Activated naive CD4-positive, alpha-beta T cell treated with anti-CD3 and anti-CD28 coated beads, Interleukin-2, amount 50 U/mL, for 16 hours (primary cell): ENCODE measurements at places on chromosomes 3 and 15.
A peak's percentile ranks its signal among the peaks of the same experiment; 100 is the strongest.

GRCh38 chr15:74171965-74172541 lies 1.5 kb upstream of the ISLR start:
- DNase-seq, result no peak

- DNase-seq, result no peak
Observed at GRCh38 chr3:150079029-150079739, 108.5 kb upstream of the PFN2 start.

DNA sequence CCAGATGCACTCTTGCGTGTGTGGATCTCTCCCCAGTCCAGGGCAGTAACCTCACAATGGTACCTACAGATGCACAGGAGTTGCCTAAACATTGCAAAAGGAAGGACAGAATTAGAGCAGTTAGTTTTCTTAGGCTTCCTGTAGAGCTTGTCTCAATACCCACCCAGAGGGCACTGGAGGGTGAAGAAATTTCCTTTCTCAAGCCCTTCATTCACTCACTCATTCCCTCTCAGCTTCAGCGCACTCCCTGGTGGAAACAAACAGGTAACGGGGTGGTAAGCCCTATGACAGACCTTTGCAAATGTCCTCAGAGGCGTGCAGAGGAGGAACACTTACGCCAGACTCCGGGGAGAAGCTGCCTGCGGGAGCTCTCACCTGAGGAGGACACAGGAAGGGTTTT lies 267.4 kb upstream of the HES1 start:
- no peak for DNase-seq

DNA sequence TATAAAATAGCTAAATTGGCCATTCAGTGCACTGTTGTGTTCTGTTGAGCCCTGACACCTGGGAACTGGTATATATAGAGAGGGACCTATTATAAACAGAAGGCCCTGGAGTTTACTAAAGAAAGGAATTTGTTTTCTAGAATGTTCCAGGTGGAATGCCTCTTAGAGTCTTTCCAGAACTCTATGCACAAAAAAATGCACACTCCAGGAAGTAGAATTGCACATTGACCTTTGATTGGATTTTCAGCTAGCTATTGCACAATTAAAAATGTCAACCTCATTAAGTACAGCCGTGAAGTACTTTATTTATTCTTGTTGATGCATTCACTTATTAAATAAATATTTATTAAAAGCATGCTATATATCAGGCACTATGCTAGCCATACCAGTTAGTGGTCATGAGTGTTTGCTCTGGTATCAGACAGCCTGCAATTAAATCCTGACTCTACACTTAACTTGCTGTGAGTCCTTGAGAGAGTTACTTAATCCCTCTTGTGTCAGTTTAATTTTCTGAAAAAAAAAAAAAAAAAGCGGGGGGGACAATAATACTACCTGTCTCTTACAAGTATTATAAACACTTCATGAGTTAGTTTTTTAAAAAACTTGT lies 40.8 kb downstream of the NDUFB4 start:
- no peak for DNase-seq

DNA sequence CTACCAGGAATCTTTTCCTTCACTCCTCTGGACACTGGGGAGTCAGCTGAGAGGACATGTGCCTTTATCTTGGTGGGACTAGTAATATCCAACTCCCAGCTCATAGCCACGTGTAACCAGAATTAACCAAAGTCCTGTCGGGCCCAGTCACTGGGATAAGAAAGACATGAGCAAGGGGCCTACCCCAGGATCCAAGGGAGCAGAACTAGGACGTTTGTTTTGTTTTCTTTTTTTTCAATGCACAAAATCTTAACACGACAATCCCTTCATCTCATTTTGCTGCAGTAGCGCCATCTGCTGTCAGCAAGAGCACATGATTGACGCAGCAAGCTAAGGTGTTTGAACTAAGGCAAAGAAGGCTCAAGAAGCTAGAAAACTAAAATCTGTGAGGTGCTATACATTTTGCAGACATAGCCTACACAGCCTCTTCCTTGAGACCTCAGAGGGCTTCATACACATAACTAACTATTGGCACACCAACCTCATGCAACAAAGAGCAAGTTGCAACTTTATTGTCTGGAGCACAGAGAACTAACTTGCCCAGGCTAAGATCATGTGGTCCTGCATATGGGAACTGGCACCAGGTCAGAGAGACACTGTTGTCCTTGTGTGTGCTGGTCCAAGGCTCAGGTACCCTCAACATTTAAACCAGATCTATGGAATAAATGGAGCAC lies 43.6 kb downstream of the RLBP1 start:
- peak; percentile 67 for DNase-seq

DNA sequence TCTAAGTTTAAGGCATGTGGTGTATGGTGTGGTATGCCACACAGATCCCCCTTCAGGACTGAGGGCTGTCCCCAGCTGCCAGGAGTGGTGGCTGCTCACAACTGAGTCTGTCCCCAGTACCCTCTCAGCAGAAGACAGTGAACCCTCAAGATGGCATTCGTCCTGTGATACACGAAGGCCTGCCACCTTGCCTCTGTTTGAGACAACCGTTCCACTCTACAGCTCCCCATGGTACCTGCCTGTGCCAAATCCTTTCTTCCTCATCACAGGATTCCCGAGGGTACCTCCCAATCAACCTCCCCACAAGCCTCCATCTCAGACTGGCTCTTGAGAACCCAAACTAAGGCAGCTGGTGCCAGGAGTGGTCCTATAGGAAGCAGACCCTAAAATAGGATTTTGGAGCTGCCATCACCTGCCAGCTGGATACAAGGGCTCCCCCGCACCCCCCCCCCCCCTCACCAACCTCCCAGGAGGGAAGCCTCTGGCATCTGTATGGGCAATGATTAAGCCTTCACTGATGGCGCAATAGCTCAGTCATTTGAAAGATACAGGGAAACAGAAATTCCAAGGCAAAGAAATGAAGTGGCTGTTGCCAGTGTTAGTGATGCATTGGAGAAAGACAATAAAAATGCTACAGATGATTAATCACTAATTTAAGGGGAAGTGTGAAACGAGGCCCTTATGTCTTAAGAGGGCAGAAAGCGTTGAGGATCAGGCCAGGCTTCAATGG lies 230.0 kb upstream of the LYSMD4 start:
- DNase-seq, result no peak

- DNase-seq, result no peak
Observed at GRCh38 chr3:39869890-39870289, 60.5 kb downstream of the MYRIP start.

DNA sequence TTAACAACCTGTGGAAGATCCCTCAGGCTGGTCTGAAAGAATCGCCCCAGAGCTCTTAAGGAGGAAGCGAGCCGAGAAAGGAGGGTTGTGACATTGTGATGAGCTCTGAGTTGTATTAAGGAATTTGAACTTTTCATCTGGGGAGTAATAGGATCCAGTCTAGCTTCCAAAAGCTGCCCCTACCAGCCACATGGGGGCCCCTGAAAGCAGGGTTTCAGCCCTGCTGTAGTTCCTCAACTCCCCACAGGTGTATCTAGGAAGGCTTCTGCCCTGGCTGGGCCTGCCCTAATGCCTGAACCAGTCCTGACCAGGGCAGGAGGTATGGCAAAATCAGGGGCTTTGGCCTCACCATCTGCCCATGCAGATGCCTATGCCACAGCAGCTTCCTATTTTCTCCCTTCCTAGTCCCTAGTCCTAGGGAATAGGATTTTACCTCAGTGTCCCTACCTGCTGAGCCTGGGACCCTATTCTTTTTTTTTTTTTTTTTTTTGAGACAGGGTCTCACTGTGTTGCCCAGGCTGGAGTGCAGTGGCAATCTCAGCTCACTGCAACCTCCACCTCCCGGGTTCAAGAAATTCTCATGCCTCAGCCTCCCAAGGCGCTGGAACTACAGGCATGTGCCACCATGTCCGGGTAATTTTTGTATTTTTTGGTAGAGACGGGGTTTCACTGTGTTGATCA lies 5.0 kb upstream of the AP3S2 start:
- DNase-seq, result peak; percentile 53

- no peak for DNase-seq
Observed at GRCh38 chr3:30292192-30292893, 314.1 kb upstream of the TGFBR2 start.

DNA sequence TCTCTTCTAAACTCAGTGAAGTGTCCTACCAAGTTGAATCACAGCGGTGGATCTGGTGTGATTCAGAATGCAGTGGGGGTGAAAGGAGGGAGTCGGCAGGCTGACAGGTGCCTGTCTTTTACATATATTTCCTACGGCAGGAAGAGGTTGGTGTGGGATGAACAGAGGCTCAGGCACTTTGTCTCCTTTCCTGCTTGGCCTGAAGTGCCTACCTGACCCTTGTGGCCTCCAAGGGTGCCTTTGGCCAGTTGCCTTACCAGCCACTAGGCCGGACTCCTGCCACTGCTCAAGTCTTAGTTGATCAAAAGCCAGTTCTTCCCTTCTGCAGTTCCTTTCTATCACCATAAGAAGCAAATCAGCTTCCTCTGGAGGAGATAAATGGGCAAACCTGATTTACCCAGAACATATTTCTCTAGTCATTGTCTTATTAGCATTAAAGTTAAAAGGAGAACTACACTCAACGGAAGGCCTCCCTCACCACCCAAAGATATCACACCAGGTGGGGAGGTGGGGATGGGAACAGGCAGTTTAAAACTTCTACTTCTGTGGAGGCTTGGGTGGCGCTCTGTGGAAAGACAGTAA lies 52.1 kb downstream of the CRTC3 start:
- peak; percentile 42 for DNase-seq

GRCh38 chr3:126434931-126435411 lies 40.3 kb downstream of the CFAP100 start:
- no peak for DNase-seq

DNA sequence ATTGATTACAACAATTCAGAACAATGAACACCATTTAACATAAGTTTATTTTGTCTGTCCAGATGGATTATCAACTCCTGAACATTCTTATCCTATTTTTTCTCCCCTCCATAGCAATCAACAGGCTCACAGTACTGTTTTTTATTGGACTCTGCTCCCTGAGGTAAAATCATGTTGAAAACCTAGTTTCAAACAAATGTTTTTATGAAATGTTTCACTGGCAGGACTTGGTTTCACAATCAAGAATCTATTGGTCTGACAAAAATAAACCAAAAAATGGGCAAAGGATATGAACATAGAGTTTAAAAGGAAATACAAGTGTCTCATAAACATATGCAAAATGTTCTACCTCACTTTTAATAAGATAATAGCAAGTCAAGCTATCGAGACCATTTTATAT lies 2.6 kb upstream of the MYRIP start:
- no peak for DNase-seq

DNA sequence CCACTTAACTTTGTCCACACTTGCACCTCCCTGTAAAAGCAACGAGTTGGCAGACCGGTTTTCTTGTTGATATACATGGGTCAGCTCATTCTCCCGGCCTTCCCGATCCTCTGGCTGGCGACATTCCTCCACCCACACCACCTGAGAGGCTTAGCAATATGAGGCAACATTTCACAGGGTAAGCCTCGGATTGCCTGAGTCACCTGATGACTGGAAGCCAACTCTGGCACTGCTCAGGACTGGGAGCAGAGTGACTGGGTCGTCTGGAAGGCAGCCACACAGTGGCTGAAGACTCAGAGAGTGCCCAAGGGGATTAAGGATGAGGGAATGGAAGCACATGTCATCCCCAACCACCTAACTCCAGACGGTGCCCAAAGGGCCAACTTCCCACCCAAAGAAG lies 9.8 kb downstream of the HOMER2 start:
- no peak for DNase-seq

GRCh38 chr3:40464339-40465110 lies 7.4 kb downstream of the RPL14 start:
- no peak for DNase-seq

GRCh38 chr15:25683911-25684310 lies 179.2 kb downstream of the ATP10A start:
- DNase-seq, result no peak

DNA sequence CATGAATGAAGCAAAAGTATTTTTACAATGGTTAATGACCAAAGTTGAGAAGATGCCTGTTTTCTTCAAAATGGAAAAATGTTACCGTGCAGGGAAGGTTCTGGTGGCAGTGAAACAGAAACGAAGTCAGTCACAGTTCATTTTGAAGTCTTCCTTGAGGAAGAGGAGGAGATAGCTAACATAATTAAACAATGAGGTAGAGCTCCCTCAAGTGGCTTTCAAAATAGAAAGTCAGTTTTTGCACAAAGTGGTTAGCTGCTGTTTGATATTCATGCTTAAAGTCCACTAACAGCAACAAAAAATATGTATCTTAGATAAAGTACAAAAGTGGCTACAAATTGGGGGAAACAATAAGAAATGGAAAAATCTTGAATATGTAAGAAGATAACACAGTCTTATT lies 87.3 kb downstream of the TFG start:
- DNase-seq, result no peak

DNA sequence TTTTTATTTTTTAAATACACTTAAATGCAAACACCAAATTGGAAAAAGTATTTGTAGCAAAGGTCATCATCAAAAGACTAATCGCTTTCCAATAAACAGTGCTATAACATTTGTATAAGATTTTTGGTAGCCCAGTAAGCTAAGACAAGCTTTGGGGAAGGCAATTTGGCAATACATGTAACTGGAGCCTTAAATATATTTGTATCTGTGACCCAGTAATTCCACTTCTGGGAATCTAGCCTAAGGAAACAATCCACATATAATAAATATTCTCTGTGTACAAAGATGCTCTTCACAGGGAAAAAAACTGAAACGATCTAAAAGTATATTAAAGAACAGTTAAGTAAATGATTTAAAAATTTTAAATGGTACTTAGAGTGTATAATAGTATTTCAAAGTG lies 65.5 kb upstream of the TJP1 start:
- no peak for DNase-seq

GRCh38 chr3:155391551-155391958 lies 98.1 kb upstream of the STRIT1 start:
- no peak for DNase-seq

GRCh38 chr3:58585005-58585786 lies 8.0 kb upstream of the FAM107A start:
- peak; percentile 62 for DNase-seq

DNA sequence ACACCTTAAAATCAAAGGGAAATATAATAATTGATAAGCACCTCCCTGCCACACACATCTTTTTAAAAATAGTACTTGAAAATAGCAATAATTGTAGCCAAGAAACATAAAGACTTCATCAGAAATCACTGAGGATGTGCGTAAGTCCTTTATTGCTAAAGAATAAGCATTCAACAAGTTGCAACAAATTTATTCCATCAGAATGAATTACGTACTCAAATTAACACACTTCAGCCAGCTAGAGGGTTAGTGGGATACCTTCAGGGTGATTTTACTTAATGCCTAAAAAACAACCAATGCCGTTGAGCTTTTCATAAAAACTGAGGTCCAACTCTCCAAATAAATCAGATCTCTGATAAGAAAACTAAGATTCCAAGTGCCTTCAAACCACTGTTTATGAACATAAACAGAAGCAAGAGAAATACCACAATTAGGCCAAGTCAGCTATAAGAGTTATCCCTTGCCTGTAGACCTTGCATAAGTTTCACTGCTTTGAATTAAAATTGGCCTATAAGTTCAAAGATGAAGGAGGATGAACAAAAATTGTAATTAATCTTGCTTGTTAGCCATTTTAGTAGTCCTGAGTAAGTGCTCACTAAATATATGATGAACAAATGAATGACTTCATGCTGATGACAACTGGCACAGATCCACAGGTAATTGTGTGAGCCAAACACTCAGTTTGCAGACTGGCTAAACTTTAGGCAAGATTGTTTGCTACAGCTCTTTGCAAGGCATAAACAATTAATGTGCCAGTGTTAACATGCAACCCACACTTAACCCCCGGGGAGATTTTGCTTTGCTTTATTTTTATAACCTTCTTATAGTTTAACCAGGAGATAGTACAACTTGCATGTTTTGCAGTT lies 375.1 kb upstream of the THBS1 start:
- DNase-seq, result no peak
